ENCODE measurements at places on chromosomes 12 and 14. TPM values are rescaled to one million over a fixed set of nuclear protein-coding genes. Genes with fewer than 3 reads are reported as not detected.

DNA sequence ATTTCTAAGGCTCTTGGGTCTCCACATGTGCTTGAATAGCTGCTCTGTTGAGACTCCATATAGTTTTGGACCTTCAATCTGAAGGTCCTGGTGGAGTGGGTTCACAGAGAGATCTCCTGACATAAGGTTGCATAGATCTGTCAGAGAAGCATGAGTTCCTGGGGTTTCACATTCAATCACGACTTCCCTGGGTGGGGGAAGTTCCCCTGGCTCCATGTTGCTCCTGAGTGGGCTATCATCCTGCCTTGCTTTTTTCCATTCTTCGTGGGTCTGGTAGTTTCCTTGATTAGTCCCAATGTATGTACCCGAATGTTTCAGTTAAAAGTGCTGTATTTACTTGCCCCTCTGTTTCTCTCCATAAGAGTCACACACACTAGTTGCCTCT, 181.8 kb downstream of the RASSF9 start:
- no peaks in the 10 kb centered on the region for H3K4me1 ChIP-seq
- H3K27me3 ChIP-seq = no peaks in the 10 kb centered on the region
- no peak for DNase-seq
- H3K27ac ChIP-seq = no peak overlapping the region
- no peak overlapping the region for H3K4me3 ChIP-seq

- no peaks in the 10 kb centered on the region for H3K27me3 ChIP-seq
- H3K4me1 ChIP-seq = peaks cover 21% of the 10 kb centered on the region
- peaks cover 47% of the 10 kb centered on the region for H3K36me3 ChIP-seq
These were observed 72.8 kb downstream of the GALNT4 start for GRCh38 chr12:89451841-89452251.

GRCh38 chr12:58959639-58960300, 39.5 kb upstream of the LRIG3 start:
- H3K27ac ChIP-seq = no peak overlapping the region
- no peak overlapping the region for H3K4me3 ChIP-seq
- H3K27me3 ChIP-seq = no peaks in the 10 kb centered on the region
- H3K4me1 ChIP-seq = no peaks in the 10 kb centered on the region
- no peak for DNase-seq

GRCh38 chr14:103867020-103867419, 19.6 kb upstream of the PPP1R13B start:
- no peaks in the 10 kb centered on the region for H3K4me1 ChIP-seq
- H3K4me3 ChIP-seq = no peak overlapping the region
- no peak for DNase-seq
- no peak overlapping the region for H3K27ac ChIP-seq
- no peaks in the 10 kb centered on the region for H3K27me3 ChIP-seq

- H3K27me3 ChIP-seq = no peaks in the 10 kb centered on the region
- H3K27ac ChIP-seq = no peak overlapping the region
- H3K4me3 ChIP-seq = no peak overlapping the region
- H3K36me3 ChIP-seq = peaks cover 18% of the 10 kb centered on the region
These were observed 19.5 kb upstream of the NUP107 start for GRCh38 chr12:68667291-68667690.

DNA sequence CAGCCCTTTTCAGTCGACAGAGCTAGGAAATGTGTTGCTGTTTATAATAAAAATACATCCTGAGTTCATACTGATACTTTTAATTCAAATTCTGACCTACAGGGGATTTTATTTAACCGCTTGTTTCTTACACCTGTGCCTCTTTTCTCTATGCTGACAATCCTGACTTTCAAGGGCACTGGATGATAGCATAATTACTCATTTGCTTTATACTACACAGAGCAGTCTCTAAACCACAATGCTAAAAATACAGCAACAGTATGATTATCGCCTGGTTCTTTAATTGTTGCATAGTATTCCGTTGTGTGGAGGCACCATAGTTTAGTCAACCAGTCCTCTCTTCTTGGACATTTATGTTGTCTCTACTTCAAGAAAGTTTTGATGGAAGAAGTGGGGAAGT, 372.9 kb downstream of the DPF3 start:
- no peak for DNase-seq
- H3K27ac ChIP-seq = no peak overlapping the region
- H3K36me3 ChIP-seq = peaks cover 24% of the 10 kb centered on the region
- peaks cover 53% of the 10 kb centered on the region for H3K27me3 ChIP-seq

- H3K4me1 ChIP-seq = peaks cover 7% of the 10 kb centered on the region
- H3K4me3 ChIP-seq = no peak overlapping the region
- H3K27me3 ChIP-seq = no peaks in the 10 kb centered on the region
These were observed 4.4 kb upstream of the DDX23 start for GRCh38 chr12:48856379-48856778.

The PLEKHH1 gene
- total RNA-seq = 1.8 TPM

The OR4K17 gene
- not detected for total RNA-seq
